AML-193 (cell line): ENCODE measurements at places on chromosomes 12 and 14.
A peak's percentile ranks its signal among the peaks of the same experiment; 100 is the strongest.

- no peak for DNase-seq
Measured at GRCh38 chr12:130976171-130976720, 22.5 kb downstream of the ADGRD1 start.

- DNase-seq, result no peak
Measured at GRCh38 chr14:68359837-68360552, 432.9 kb downstream of the ZFP36L1 start.

GRCh38 chr12:124738636-124739467 lies 124.8 kb downstream of the SCARB1 start:
- no peak for DNase-seq

DNA sequence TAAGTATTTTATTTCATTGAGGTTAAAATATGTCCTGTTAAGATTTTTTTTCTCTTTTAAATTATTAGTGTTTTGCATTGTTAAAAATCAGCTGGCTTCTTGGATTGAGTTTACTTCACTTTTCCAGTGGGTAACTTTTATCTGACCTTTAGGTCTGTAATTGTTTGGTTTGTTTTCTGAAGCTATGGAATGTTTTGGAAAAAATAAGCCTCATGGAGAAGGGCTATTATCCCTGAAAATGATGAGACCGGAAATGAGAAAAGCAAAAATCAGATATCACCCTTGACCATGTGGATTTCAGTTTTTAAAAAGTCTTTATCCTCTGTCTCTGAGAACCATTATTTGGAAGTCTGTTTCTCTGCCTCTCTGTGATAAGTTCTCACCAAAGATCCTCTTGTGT lies 180.9 kb downstream of the RAD51B start:
- no peak for DNase-seq

DNA sequence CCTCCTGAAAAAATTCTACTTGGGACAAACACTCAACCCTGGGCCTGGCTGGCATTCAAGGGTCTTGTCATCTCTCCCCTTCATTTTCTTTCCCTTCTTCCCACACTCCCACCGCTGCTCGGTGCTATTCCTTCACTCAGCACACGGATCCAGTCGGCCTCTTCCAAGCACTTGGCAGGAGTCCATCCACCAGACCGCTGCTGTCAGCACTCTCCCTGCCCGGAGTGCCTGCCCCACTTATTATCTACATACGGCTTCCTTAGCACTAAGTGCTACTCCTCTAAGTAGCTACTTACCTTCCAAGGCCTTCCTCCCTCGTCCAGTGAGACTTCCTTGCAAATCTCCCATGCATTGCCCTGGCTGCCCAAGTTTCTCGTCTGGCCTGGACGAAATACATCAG lies 29.8 kb downstream of the CALM1 start:
- no peak for DNase-seq

GRCh38 chr12:130595566-130595965 lies 120.5 kb downstream of the RIMBP2 start:
- DNase-seq, result no peak

GRCh38 chr12:68932961-68933893 lies at the start of gene CPM:
Gene CPM (minus strand): TSS chr12:68933171. CDS start chr12:68932837, 334 bp downstream.
- DNase-seq, result no peak

DNA sequence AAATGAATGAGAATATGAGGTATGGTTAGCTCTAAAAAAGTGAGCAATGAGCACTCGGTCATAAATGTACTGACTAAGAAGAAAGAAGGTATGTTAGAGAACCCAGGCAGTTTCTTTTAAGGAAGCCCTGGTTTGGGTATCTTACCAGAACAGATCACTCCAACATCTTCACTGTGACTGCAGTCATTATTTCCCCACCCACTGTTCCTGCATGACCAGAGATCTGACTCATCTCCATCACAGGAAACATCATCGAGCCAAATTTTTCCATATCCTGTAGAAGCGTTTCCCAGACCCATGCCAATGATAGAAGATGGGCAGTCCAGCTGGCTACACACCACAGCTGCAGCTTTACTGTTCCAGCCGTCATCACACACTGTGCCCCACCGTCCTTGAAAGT lies 48.0 kb downstream of the CD163L1 start:
- no peak for DNase-seq

- no peak for DNase-seq
Measured at GRCh38 chr12:55060470-55060869, 40.7 kb downstream of the NEUROD4 start.

- DNase-seq, result no peak
Measured at GRCh38 chr14:54512393-54512792, 2.7 kb downstream of the CGRRF1 start.

DNA sequence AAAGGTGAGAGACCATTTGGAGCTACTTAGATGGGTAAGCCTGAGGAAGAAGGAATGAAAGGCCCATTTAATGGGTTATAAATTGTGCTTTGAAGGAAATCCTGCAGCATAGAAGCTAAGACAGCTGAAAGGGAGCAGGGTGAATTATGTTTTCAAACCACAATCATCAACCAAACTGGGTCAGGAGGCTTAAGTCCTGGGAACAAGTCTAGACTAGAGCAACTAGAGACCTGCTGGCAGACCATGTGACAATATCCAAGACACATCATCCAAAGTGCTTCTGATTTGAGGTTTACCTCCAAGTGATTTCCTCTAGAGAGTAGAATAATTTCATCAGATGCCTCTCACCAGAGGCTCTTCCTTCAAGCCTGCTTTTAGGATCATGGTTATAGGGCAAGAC lies 53.7 kb downstream of the MAP3K9 start:
- DNase-seq, result no peak

- DNase-seq, result peak; percentile 82
Measured at GRCh38 chr12:121239351-121240061, 29.6 kb downstream of the P2RX4 start.

DNA sequence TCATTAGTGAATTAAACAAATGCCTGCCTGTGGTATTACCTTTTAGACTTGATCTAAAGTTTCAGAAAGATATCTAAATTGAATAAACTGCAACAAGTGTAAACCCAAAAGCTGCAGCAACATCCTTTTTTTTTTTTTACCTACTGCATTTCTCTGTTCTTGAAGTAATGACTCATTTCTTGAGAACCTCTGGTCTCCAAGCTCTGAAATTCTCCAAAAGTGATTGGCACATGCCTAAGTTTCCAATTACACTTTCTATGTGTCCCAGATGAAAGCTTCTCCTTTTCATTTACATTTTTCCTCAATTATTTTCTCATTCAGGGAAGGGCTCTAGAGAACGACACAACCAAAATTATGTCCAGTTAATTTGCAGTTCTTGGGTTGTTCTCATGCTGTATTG lies 435.2 kb upstream of the DCN start:
- DNase-seq, result no peak

- peak; percentile 61 for DNase-seq
Measured at GRCh38 chr12:29255042-29255441, 106.0 kb downstream of the FAR2 start.

- no peak for DNase-seq
Measured at GRCh38 chr12:111792155-111792855, 25.6 kb downstream of the ALDH2 start.

GRCh38 chr12:7282844-7283243 lies 21.0 kb upstream of the ACSM4 start:
- no peak for DNase-seq

DNA sequence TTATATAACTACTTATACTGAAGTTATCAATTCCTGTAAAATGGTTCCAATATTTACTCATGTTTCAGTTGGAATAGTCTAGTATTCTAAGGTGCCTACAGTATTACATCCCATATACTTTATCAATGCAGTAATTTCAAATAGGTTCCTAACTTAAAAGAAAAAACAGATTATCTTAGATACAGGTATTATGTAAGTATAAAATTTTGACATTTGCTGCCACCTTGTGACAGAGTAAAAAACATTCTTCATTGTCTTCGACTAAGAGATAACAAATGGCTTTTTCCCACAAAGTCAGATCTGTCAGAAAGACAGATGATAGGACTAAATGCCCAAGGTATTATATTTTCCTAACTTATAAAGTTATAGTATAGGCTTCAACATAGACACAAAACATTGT lies 78.7 kb downstream of the TXNDC16 start:
- DNase-seq, result peak; percentile 25

DNA sequence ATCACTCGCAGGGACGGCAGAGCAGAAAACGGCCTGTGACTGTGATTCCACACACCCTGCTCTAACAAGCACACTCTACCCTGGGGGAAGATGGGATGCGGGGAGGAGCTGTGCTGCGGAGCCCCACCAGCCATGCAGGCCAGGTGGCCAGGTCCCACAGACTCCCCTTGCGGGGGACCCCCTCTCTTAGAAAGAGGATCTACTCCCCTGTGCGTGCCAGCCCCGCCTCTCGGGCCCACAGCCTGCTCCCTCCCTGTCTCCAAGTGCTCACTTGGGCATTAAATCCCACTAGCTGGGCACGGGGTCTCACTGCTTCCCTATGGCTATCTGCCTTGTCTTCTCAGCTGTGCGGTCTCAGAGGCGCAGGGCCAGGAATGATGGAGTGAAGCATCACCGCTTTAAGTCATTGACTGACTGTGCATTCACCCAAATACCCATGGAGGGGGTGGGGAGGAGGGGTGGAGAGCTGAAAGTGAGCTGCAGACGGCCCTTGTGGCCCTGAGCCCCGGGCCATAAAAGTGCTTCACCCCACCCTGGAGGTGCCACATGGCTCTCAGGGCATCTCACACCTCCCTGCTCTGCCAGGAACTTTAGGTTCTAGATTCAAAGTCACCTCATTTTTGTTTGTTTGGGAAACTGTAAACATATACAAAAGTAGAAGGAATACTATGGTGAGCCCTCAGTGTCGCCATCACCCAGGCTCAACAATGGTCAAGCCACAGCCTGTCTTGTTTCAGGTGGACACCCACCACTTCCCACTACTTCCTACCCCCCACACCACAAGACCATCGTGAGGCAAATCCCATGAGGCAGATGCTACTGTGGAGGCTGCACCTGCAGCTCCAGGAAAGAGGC lies 9.4 kb downstream of the STX2 start:
- no peak for DNase-seq

GRCh38 chr14:92600318-92601053 lies 86.9 kb downstream of the RIN3 start:
- peak; percentile 35 for DNase-seq

DNA sequence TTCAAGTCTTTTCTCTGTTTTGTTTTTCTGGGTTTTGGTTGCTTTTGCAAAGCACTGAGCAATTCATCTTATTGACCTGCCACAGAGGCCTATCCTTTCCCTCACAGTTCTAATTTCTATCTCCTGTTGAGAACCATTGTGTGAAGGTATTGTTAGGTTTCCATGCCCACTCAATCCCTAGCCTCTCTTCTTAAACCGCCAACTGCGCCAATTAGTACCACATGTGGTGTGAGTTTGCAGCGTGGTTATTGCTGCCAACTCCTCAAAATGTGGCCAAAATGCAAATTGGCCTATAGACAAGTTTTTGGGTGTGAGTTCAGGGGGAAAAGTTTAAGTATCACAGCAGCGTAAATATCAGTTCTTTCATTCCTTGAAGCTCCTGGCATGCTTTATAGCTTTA lies 232.6 kb downstream of the FLRT2 start:
- no peak for DNase-seq

DNA sequence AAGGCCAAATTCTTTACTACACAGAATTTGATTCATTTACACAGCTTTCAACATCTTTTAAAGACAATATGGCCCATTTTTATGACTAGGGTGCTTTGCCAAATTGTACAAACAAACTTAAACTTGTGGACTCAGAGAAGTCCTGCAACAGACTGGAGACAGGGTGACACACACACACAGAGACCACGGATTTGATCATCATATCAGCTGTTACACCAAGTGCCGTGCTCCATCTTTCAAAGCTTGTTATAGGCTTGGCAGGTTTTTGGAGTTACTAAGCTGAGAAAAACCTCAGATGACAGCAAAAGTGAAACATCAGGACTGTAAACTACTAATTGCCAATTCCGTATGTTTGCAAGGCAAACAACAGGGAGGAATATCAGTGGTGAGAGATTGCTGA lies 811.7 kb downstream of the GALC start:
- DNase-seq, result no peak

- no peak for DNase-seq
Measured at GRCh38 chr12:79085106-79085682, 220.6 kb downstream of the SYT1 start.

- no peak for DNase-seq
Measured at GRCh38 chr14:49858383-49858782, 5.8 kb upstream of the NEMF start.

GRCh38 chr12:11834931-11835330 lies 185.5 kb downstream of the ETV6 start:
- no peak for DNase-seq

DNA sequence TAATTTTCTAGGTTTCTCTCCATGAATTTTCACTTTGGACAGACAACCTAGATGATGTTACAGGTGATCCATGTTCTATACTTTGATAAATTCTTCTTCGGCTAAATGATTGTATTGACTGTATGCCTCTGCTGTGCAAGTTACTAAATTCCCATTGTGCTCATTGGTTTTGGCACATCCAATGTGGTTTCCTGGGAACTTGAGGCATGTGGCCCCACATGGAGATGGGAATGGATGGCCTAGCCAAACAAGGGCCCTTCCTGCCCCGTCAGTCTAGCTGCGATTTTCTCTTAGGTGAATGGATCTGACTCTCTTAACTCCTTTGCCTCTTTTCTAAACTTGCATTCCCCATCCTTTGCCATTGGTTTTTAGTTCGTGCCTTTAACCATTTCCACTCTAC lies 186.2 kb downstream of the PELI2 start:
- no peak for DNase-seq

GRCh38 chr12:1890119-1890703 lies 28.2 kb downstream of the CACNA2D4 start:
- no peak for DNase-seq

GRCh38 chr12:119931402-119931801 lies 54.3 kb upstream of the CIT start:
- no peak for DNase-seq

- DNase-seq, result no peak
Measured at GRCh38 chr14:34682787-34683321, 31.5 kb downstream of the CFL2 start.

GRCh38 chr14:68796418-68797101 lies 3.7 kb upstream of the ZFP36L1 start:
- no peak for DNase-seq

GRCh38 chr12:4118017-4118510 lies 155.5 kb upstream of the CCND2 start:
- DNase-seq, result peak; percentile 68

GRCh38 chr14:101812071-101812470 lies 50.6 kb downstream of the PPP2R5C start:
- no peak for DNase-seq
